Karpas-422 (cell line): ENCODE measurements at places on chromosomes 6 and 20. TPM values are rescaled to one million over a fixed set of nuclear protein-coding genes. Genes with fewer than 3 reads are reported as not detected.

- no peak for DNase-seq
Measured at GRCh38 chr20:56091628-56092234, 86.4 kb upstream of the CBLN4 start.

NDUFAF5 gene
- 11.6 and 18.9 TPM in 2 replicates for total RNA-seq

DNA sequence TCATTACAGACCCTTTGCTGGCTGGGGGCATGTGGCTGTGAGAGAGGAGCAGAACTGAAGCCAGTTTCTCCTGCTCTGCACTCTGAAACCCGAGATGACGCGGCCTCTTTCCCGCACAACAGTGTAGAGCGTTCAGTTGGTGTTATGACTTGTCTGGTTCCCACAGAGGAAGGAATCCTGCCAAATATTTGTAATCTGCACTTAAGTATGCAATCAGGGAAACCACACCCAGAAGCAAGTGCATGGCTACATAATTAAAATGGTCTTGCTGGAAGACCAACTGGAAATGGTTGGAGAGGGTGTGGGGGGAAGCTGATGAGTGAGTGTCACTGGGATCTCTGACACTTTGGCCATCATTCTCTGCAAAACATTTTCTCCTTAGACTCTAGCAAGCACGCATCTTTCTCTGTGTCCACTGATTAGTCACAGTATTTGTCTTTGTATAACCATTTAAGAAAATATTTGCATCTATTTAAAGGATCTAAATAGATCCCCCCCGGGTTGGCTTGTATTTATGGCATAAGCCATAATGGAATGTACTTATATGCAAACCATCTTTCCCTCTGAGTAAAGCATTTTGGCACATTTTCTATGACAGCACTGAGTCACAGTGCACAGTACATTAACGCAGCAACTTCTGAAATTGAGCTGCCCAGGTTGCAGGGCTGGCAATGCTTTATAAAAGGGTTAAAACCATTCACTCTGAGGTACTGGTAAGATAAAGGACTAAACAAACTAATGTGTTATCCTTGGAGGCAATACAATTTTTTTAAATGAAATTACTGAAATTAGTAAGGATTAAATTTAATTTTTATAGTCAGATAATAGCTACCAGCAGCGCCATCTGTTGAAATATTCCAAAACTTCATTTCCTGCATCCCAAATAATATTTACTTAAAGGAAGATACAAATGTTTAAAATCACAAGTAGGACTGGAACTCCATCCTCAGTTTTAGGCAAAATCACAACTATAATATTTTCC, 76.7 kb downstream of the FOXC1 start:
- no peak for DNase-seq

SDHAF4 gene
- 11.6 and 36.5 TPM in 2 replicates for total RNA-seq

OR2H2 gene
- not detected in 2 replicates for total RNA-seq

DNA sequence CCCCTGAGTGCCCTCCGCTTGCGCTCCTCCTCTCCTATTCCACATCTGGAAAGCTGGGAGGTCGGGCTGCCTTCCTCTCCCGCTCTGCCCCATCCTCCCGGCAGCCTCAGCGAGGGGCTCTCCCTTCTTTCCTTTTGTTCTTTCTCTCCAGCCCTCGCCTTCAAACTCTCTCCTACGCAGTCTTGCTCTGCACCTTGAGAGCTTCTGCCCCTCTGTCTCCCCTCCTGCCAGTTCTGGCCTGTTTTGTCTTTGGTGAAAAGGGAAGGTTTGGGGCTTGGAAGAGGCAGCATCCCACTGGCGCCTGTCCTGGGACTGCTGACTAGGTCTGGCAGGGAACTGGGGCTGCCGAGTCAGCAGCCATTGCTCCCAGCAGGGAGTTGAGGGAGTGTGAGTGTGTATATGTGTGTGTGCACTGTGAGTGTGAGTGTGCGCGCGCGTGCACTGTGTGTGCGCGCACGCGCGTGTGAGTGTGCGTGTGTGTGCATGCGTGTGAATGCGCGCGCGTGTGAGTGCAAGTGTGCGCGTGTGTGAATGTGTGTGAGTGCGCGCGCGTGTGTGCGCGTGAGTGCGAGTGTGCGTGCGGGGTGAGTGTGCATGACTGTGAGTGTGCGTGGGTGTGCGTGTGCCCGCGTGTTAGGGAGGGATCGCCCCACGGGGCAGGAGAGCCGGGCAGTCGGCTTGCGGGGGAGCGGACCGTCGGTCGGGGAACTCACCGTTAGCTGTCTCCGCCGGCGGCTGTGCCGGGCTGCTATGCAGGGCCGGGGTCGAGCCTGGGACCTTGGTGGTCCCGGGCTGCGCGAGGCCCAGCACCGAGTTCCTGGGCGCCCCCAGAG, 523 bp downstream of the CPXM1 start:
- DNase-seq = no peak

EXOC2 gene
- 17.6 and 26.6 TPM in 2 replicates for total RNA-seq

DNA sequence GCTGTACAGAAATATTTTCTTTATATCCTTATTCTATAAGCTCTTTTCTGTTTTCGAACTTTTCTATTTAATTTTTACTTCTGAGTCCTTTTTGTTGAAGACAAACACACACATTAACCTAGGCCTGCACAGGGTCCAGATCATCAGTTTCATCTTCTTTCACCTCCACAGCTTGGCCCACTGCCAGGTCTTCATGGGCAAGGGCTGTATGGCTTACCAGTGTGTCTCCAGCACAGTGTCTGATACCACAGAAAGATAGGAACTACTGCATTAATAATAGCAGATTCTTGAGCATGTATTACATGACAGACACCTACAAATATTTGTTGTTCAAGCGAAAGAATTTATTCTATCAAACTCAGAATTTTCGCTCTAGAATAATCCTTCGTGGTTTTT, 24.4 kb downstream of the QKI start:
- no peak for DNase-seq

GRCh38 chr6:87139236-87139635, 16.1 kb upstream of the ZNF292 start:
- peak; percentile 87 for DNase-seq

PSORS1C2 gene
- total RNA-seq = not detected in 2 replicates

GRCh38 chr20:53736122-53736756, 142.6 kb upstream of the ZNF217 start:
- DNase-seq = no peak

DNA sequence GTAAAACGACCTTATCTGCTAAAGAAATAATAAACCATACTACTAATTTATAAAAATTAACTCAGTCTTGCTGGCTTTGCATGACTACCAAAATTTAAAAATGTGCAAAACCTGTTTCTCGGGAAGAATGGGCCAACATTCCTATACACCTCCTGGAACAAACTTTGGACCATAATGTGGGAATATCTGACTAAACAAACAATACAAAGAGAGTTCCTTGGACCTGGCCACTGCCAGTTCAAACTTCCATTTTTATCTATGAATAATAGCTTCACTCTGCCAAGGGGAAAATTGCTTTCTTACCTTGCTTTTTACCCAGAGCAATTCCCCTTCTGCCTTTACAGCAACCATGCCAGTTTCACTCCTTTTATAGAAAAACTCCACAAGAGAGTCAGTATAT, 38.7 kb upstream of the POU5F1 start:
- no peak for DNase-seq

GRCh38 chr6:890995-891394, 198.1 kb upstream of the EXOC2 start:
- DNase-seq = no peak

DNA sequence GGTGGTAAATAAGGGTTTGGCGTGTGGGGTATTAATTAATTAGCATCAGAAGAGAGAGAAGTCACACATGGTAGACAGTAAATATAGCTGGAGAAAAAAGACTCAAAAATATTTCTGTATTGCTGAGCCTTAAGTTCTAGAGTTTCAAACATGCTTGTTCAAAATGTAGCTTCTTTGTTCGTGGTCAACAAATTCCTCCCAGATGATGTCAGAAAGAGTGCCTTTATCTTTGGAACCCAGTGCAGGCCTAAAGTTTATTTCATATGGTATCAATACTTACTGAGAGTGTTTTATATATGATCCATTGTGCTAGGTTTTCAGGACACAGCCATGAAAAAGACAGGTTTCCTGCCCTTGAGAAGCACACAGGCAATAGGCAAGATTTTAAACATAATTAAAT, 18.3 kb downstream of the MARCKS start:
- DNase-seq = no peak

DNA sequence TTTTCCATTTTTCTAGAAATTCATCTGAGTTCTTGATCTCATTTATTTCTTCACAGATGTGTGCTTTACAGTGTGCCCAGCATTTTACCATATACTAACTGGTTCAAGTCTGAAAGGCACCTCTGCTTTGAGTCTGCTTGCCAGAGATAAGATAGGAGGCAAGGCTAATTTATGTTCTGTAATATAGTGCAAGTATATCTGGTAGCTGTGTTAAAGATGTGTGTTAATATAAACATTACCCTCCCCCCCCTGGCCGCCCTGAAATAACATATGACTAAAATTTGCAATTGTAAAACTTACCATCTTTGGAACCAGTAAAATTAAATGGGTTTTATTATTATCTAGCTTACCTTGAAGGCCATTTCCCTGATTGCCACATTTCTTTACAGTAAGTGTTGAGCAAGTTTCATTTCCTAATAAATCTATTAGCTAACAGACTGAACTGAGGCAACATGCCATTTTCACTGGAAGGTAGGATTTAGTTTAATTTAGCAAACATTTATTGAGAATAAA, 2.7 kb downstream of the FBXO9 start:
- peak; percentile 49 for DNase-seq

- DNase-seq = peak; percentile 84
Measured at GRCh38 chr6:28896505-28897368, 27.0 kb downstream of the TRIM27 start.

DNA sequence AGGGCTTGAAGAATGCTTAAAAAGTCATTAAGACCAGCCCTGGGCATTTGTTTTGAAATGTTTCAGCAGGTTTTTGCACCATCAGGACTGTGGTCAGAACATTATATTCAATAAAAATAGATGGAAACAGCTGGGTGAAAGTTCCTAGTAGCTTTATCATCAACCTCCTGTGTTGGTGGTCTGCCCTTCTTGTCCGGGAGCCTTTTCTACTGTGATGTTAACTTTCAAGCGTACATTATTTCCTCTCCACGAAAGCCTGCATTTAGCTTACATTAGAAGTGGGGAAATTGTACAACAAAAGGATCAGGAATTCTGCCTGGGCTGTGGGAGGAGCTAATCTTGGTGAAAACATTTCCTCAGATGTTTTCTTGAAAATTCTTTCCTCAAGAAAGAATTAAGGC, 71.1 kb downstream of the LAMA4 start:
- no peak for DNase-seq

PRICKLE4 gene
- 0.41 and 2.8 TPM in 2 replicates for total RNA-seq

TSHZ2 gene
- total RNA-seq = 0.11 TPM in 1 of 2 replicates, not detected in the other

SLC13A3 gene
- not detected in 2 replicates for total RNA-seq

DNA sequence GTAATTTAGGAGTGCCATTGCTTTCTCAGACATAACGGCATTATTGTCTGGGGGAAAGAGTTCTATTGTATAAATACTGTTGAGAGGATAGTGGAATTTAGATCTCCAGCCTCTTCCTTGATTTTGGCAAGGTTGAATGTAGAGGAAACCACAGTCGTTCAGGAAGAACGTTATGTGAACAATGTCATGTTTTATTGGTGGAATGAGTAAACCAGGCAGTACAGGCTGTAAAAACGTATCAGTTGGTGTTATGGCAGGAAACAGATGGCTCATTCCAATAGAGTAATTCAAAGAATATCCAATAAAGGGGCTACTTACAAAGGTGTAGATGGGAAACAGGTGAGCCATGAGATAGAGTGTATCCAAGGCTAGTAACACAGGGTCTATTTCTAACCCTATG, 123.6 kb upstream of the SLC35B3 start:
- DNase-seq = no peak

MROH8 gene
- 1.3 and 1.9 TPM in 2 replicates for total RNA-seq

DNA sequence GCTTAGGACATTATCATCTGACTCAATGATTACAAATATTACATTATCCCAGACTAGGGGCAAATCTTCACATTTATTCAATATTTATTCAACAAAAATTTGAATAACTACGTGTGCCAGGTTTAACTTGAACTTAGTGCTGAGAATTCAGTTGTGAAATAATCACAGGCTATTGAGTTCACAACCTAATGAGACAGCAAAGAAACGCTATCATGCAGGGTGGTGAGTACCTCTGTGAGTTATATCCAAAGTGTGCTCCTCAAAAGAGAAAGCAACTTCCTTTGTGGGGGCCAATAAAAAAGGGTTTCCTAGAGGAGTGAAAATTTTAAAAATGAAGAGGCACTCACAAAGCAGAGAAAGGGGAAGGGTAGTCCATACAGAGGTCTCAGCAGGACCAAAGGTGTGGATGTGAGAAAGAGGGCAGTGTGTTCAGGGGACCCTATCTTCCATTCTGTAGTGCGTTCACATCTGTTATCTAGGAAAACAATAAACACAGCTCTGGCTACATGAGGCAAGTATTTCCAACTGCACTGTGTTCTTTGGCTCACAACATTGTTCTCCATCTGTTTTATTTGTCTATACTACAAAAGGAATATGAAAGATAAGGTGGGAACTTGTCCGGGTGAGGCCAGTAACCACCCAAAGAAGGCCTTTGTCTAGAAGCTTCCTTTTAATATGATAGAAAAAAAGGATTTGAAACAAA, 155.4 kb upstream of the MARCKS start:
- DNase-seq = no peak

BRPF3 gene
- total RNA-seq = 10.3 and 16.2 TPM in 2 replicates

GRCh38 chr6:135852746-135853145, 1.2 kb downstream of the PDE7B start:
- DNase-seq = no peak

DNA sequence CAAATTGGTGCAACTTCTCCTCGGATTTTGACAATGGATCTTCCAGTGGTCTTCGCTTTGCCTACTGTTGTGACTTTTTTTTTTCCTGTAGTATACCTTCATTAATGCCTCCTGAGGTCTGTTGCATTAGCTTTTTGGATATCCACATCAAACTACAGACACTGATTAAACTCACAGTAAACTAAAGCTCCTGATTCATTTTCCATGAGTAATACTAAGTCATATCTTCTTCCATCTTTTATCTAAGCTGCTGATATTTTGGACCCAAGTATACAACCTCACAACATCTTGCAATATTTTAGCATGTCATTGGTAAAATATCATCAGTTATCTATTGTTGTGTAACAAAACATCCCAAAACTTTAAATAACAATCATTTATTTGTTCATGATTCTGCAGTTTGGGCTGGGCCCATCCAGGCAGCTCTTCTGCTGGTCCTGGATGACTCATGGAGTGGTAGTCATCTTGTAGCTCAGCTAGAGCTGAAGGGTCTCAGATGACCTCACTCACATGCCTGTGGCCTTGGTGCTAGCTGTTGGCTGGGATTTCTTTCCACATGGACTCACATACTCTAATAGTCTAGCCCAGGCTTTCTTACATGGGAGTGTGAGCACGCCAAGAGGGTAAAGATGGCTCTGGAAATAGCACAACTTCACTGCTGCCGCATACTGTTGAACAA, 78.3 kb upstream of the SRSF6 start:
- DNase-seq = no peak

C20orf144 gene
- 0.45 and 0.69 TPM in 2 replicates for total RNA-seq

- DNase-seq = no peak
Measured at GRCh38 chr6:54654381-54654780, 192.2 kb upstream of the FAM83B start.

PI3 gene
- total RNA-seq = not detected in 2 replicates

- DNase-seq = no peak
Measured at GRCh38 chr6:122145246-122145645, 254.2 kb upstream of the HSF2 start.

NUS1 gene
- 10.1 and 21.9 TPM in 2 replicates for total RNA-seq
